ENCODE measurements at places on chromosomes 7 and 10.

- no peak for DNase-seq
These were observed 8.8 kb upstream of the SPAM1 start for GRCh38 chr7:123916240-123916724.

GRCh38 chr10:31148951-31149350 is 117.3 kb upstream of the ZNF438 start:
- DNase-seq = no peak

- no peak for DNase-seq
These were observed 521.9 kb downstream of the TYW1 start for GRCh38 chr7:67518580-67518979.

DNA sequence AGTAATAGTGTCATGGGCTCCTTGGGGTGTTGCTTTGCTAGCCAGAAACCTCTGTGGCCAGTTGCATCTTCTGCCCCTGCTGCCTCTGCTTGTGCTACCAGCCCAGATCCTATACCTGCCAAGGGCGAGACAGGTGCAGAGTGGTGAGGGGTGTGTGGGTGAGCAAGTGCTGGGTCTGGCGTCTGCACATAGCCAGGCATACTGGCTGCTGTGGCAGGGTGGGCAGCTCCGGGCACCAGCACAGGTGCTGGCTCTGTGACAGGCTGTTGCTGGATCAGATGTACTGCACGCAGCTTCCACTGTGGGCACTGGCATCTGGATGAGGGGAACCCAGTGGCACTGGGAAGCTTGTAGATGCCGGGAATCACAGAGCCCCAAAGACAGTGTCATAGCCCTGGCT is 148.4 kb downstream of the NXPH1 start:
- DNase-seq = no peak

DNA sequence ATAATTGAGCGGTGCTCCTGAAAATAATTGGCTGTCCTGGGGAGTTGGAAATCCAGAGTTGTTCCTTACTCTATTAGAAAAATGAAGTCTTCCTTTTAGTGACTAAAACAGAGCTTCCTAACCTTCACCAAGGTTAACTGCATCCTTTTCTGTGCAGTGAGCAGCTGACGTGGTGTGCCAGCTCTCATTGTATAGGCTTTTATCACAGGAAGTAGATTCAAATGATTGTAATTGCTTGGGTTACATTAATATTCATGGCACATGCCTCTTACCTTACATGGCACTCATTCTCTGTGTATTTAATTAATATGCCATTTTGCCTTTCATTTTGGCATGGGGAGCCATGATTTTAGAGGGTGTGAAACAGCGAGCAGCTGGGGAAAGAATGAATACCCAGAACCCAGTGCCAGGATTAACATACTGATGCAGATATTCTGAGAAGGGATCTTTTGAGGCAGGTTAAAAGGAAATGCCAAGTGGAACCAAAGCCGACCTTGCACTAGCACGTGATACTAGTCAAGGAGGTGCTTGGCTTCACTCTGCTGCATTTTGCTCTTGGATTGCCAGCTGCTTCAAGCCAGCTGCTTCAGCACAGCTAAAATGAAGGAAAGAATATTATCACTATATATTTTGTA is 115.3 kb downstream of the ST7 start:
- no peak for DNase-seq

GRCh38 chr7:136617176-136617575 is 251.3 kb upstream of the CHRM2 start:
- no peak for DNase-seq

- DNase-seq = no peak
These were observed 199.7 kb upstream of the PITRM1 start for GRCh38 chr10:3372281-3372680.

DNA sequence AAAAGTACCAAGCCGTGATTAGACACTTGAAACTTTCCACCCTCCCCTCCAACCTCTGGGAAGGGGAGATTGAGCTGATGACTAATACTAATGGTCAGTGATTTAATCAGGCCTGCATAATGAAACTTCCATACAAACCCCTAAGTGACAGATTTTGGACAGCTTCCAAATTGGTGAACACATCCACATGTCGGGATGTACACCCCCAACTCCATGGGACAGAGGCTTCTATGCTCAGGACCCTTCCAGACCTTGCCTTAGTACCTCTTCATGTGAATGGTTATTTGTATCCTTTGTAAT is 4.8 kb downstream of the NUB1 start:
- DNase-seq = no peak

- no peak for DNase-seq
These were observed 46.6 kb downstream of the AGMO start for GRCh38 chr7:15515252-15515651.

GRCh38 chr7:47407821-47408674 is 173.9 kb downstream of the TNS3 start:
- DNase-seq = no peak

- DNase-seq = peak; percentile 59
These were observed 7.9 kb downstream of the SLC25A28 start for GRCh38 chr10:99612167-99612831.

- peak; percentile 46 for DNase-seq
These were observed 696 bp downstream of the GIMAP4 start for GRCh38 chr7:150567871-150568301.

DNA sequence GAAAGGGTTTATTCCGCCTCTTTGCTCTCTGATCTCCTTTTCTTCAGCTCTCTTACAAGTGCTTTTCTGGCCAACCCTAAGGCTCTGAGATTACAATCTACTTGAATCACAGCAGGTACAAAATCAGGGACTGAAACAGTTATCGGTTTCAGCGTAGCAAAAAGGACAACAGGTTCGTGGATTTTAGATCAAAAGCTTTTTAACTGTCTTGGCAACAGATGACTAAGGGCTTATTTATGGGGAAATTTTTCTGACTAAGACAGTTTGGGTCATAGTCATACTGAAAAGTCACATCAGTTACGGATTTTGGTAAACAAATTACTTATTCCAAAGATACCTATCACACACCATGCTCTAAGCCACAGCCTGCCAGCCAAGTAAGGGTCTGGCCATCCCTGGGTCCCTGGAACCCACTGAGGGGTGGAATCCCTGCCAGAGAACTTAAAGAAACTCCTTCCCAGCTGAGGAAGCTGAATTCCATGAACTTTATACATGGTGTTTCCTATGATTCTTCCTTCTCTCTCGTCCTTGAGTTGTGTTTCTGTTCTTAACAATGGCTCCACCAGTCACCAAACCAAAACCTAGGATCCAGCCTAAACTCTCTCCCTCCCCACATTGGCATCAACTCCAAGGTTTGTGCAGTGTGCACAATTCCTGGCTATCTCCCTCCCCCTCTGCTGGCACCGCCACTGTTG is 169.3 kb downstream of the FAM107B start:
- DNase-seq = peak; percentile 65

DNA sequence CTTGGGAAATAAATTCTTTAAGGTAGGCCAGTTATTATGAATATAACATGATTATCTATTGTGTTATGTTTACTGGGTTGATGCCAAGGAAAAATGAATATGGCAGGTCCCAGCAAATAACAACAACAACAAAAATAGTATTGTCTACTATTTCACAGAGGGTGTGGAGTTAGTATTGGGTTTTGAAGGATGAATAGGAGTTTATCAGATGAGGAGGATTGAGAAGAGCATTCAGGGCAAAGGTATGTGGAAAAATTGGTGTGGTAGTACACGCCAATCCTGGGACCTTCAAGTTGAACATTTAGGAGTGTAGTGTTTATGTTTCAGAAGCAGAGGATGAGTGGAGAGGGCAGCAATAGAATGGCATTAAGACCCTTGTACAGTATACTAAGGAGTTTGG is 671.9 kb downstream of the AUTS2 start:
- DNase-seq = no peak

DNA sequence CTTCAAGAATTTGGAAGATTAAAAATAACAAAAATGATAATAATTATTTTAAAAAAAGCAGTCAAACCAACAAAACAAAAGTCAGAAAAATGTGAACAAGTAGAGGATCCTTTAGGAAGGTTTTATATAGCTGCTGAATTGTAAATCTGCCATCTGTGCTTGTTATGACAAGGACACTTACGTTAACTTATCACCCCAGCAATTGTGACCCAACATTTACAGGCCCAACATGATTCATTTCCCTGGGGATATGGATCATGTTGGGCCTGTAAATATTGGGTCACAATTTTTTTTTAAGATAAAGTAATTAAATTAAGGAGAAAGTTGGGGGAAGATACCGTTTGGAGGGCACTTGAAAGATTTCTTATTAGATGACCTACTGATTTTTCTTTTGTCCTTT is 261.4 kb upstream of the HABP2 start:
- DNase-seq = no peak

DNA sequence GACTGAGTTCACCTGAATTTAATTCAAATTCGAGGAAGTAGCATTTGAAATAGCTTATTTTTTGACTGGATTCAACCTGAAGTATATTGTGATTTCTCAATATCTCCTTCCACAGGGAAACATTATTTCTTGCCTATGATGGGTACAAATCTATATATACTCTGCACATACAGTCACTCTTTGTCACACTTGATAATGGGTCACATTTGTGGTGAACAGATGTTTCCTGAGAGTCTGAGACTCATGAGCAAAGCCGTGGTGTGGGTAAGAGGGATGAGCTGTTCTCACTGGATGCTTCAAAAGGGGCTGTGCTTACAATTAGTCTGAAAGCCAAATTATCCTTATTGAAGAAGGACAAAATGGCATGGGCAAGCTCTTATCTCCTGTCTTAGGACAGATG is 18.0 kb upstream of the TBXAS1 start:
- DNase-seq = no peak

GRCh38 chr7:114405427-114405826 is 9.2 kb upstream of the FOXP2 start:
- no peak for DNase-seq
